Smooth muscle cell of the brain vasculature (primary cell): ENCODE measurements at places on chromosomes 5 and 9.

- DNase-seq: no peak
Observed at GRCh38 chr5:133930061-133930812, 38.2 kb downstream of the C5orf15 start.

GRCh38 chr5:111781200-111781599, 24.2 kb upstream of the NREP start:
- no peak for DNase-seq

GRCh38 chr9:134597957-134598883, 43.4 kb upstream of the COL5A1 start:
- no peak for DNase-seq

DNA sequence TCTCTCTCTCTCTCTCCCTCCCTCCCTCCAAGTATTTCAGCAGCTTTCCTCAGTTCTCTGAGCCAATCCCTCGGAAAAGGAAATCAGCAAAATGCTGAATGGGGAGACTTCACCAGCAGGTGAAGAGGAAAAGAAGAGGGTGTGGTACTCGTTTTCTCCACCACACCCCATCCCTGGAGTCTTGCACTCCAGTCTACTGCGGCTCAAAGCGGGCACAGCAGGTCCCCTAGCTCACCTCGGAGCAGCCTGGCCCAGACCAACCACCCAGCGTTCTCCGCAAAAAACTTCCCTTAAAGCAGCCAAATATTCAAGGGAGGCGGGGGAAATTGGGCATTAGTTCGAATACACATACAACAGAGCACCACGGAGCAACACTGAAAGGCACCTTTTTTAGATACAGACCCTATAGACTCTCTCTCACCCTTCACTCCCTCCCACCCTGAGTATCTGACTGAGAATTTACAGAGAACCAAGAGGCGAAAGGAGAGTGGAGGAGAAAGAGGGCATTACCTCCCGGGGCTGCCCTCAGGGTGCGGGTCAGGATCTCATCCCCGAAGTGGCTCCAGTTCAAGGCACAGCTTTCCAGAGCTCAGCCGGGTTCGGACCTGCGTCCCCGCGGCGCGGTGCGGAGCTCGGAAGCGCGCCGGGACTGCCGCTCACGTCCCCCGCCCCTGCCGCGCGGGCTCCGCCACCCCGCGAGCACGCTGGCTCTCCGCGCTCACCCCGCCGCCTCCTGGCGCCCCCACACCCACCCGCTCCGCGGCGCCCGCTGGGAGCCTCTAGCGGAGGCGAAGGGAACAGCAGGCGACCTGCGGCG, 1638.5 kb upstream of the C9orf72 start:
- no peak for DNase-seq

DNA sequence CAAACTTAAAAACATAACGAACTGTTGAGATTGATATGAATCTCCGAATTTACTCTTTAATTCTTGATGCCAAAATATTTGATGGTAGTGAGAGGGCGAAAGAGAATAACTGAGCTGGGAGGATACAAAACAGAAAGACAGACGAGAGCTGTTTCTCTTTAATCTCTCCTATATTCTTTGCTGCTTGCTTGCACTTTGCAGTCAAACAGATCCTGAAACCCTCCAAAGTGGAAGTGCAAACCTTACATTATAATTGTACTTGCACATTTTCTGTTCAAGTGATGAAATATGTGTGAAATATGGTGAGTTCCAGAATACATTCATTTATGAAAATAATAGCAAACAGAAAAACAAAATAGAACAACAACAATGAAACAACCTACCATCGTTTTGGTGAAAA, 63.8 kb downstream of the PAM start:
- DNase-seq: no peak

DNA sequence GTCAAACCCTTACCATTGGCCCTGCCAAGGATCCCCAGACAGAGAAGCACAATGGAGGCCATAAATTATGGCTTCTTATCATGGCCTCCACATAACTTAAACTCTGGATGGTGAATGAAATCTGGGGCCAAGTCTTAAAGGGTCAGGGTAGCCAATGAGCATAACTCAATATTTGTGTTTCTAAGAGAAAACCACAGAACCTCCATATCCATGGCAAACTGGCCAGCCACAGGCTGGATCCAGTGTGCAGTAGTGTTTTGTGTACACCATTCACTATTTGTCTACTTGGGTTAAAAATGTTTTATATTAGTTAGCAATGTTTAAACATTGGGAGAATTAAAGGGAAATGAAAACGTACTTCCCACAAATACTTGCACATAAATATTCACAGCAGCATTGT, 60.8 kb downstream of the CDO1 start:
- no peak for DNase-seq

DNA sequence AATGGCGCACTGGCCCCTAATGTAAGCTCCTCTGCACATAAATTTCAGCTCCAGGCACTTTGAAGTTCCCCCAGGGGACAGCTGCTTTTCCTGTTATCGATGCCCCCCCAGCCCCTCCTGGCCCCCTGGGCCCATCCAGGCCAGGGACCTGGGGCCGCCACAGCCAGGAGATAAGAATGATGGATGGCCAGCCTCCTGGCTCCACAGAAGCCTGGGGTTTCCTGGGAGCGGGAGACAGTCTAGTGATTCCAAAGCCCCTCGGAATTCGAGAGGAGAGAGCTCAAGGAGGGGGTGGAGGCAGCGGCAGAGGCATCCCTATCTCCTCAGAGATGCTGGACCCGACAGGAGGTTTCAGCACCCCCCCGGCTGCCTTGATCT, 98.4 kb upstream of the HAND1 start:
- DNase-seq: no peak

- no peak for DNase-seq
Observed at GRCh38 chr5:149310947-149311658, 34.2 kb upstream of the GRPEL2 start.

- no peak for DNase-seq
Observed at GRCh38 chr5:138790684-138791083, 37.5 kb downstream of the CTNNA1 start.

DNA sequence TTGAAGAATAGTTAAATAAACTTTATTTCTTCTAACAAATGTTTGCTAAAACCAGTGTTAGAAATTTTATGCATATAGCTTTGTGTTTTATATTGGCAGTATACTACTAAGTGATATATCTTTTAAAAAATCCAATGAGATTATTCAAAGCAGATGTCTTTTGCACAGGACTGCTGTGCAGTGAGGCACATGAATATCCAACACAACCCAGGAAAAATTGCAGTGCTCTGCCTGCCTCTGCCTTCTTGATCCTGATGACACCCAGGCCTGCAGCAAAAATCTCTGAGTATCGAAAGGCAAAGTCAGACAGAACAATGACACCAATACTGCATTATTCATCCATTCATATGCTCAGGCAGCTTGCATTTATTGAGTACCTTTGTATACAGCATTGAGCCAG, 1076.5 kb upstream of the ARRDC3 start:
- no peak for DNase-seq

- no peak for DNase-seq
Observed at GRCh38 chr9:80866576-80867227, 822.6 kb downstream of the TLE1 start.

- no peak for DNase-seq
Observed at GRCh38 chr9:89838621-89839020, 233.8 kb downstream of the GADD45G start.

DNA sequence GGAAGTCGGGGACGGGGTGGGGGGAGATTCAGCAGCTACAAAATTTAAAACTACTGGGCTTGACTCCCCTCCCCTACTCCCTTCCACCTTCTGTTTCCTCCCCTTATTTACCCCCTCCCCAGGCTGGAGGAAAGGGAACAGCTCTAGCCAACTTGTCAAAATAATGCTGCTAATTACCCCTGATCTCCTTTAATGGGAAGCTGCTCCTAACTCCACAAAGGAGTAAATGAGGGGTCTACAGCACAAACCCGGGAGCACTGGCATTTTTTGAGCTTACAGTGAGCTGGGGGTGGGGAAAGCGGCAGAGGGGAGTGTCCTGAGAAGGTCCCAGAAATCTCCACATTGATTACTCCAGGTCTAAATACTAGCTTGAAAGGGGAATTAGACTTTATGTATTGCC, 3.1 kb downstream of the PTCH1 start:
- no peak for DNase-seq

GRCh38 chr9:77725046-77725694, 77.0 kb upstream of the GNA14 start:
- DNase-seq: peak; percentile 40

- no peak for DNase-seq
Observed at GRCh38 chr5:90675222-90675621, 116.6 kb downstream of the ADGRV1 start.

DNA sequence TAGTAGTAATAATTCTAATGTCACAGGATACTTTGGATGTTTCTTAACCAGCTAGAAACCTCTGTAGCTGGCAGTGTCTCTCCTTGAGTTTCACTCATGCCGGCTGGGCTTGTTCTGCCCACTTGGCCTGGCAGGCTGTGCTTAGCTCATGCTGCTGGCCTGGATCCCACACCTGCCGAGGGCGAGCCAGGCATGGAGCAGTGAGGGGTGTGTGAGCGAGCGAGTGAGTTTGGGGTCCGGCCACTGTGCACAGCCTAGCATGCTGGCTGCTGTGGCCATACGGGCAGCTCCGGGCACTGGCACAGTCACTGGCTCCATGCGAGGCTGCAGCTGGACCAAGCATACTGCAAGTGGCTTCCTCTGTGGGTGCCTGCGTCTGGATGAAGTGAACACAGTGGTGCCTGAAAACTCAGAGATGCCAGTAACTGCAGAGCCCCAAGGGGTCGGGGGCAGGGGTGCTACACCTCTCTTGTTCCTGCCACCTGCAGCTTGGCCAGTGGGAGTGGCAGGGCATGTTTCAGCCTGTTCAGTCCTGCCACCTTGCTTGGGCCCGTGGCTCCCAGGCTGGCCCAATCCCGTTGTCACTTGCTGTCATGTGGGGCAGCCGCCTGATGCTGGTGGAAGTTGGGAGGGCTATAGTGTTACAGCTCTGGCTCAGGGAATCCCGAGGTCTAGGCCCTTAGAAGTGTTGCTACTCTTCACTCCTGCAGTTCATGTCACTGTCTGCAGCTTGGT, 9.9 kb downstream of the FSD1L start:
- no peak for DNase-seq

DNA sequence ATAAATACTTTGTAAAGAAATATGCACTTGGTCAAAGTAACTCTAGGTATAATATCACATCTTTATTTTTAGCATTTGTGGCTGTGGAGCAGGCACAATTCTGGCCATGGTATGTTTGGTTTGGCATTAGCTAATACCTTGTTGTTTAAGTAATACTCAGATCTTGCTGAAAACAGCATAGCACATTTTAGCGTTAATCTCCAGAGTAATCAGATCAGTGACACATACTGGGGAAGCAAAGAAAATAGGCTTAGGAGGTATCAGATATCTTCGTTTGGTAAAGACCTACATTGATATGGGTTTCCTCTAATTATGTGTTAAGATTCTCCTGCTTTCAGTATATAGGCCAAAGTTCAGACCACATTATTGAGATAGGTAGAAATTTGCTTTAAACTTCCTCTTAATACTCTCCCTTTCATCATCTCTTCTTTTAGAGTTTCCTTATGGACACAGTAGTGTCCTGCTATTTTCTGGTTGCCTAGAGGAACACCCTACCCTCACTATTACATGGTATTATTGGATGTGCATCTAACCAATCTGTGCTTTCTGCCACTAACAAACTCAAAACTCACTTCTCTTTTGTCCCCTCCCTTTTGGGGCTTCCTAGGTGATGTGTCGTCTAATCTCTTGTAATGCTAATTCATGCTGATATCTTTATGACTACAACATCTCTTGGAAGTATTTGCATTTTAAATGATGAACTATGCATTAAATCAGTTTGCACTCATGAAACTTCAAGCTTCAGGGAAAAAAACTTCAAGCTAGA, 437.3 kb upstream of the ADAMTSL1 start:
- DNase-seq: no peak

DNA sequence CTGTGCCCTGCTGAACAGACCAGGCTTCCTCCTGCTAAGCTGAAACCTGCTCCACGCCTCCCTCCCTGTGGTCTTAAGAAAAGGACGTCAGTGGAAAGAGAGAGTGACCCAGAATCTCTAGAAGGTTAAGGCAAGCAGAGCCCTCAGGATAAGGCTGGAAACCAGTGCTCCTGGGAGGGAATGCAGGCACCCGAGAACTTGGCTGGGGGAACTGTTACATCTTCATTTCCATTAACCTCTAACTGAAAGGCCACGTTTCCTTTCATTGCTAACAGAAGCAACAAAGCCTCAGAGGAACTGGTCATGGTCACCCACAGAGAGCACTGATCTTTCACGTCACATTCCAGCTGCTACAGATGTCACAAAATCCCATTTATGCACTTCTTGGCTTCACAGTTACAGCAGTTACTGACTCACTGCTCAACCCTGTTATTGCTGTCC, 26.1 kb upstream of the AKNA start:
- peak; percentile 77 for DNase-seq

GRCh38 chr5:174532455-174533453, 191.6 kb upstream of the MSX2 start:
- DNase-seq: peak; percentile 81

DNA sequence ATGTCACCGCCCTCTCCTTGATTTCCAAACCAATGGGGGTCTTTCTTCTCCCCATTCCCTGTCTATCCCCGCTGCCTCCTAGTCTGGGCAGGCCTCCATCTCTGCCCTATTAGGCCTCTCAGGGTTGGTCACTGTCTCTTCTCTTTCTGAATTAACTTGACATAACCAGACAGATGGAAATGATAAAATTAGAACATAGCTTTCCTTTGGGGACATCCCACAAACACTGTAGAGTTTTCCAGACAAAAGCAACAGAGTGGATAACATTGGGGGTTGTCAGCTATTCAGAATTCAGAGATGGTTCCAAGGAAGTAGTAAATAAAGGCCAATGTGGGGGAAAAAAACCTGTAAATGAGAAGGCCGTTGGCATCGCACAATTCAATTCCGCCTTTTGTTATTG, 24.7 kb downstream of the LHX6 start:
- DNase-seq: no peak

GRCh38 chr9:120482424-120483186, 97.4 kb downstream of the CDK5RAP2 start:
- DNase-seq: no peak

GRCh38 chr5:5189051-5189430, 48.9 kb downstream of the ADAMTS16 start:
- DNase-seq: no peak

GRCh38 chr5:77087484-77088261, 588 bp upstream of the ZBED3 start:
- DNase-seq: no peak

DNA sequence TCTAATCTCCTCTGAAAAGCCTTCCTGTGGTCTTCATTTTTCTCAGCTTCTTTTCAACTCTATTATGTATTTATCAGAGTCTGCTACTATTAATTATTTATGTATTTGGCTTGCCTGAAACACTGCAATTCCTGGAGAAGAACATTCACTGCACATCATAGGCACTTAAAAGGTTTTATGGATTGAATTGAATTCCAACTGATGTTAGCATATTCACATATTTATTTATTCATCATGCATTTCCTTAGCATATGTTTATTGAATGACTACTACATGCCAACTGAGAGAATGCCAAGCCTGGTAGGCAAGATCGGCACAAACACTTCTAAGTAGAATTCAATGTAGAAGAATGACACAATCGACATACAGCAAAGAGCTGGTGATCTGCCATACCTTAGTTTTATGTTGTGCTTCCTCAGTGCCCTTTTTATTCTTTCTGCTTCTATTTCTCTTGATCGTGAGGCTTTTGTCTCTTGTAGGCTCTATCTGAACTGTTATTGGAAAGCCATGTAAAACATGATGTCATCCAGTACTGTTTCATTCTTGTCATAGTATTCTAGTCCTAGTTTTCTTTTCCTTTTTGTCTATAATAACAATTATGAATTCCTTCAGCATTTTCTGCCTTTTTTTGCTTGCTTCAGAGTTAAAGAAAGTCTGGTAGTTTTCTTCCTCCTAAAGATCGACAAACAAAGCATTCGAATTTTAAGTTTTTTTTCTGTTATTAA, 454.2 kb downstream of the TLE4 start:
- DNase-seq: no peak
